ENCODE measurements at places on chromosomes 6 and 20. TPM values are rescaled to one million over a fixed set of nuclear protein-coding genes. Genes with fewer than 3 reads are reported as not detected.

The SLC26A8 gene
- total RNA-seq, result not detected

The GPR6 gene
- not detected for total RNA-seq

The CRNKL1 gene
- 34.5 TPM for total RNA-seq

The CLVS2 gene
- total RNA-seq, result not detected

The ABT1 gene
- 9.1 TPM for total RNA-seq

The ZNF217 gene
- total RNA-seq, result 49.4 TPM

The HLA-G gene
- 1.7 TPM for total RNA-seq

The SNAP91 gene
- 0.10 TPM for total RNA-seq

The SAMD3 gene
- total RNA-seq, result not detected

The SMPDL3A gene
- 9.6 TPM for total RNA-seq

The GCLC gene
- 30.0 TPM for total RNA-seq

The BPIFA1 gene
- total RNA-seq, result not detected

The FOXQ1 gene
- total RNA-seq, result 0.52 TPM

The CST4 gene
- total RNA-seq, result not detected

The WFDC2 gene
- 1.6 TPM for total RNA-seq

The C20orf96 gene
- 1.9 TPM for total RNA-seq

The HMGN3 gene
- 128 TPM for total RNA-seq

The CITED2 gene
- 55.7 TPM for total RNA-seq

The SMIM13 gene
- total RNA-seq, result 11.0 TPM

The ROS1 gene
- total RNA-seq, result 2.7 TPM

The EYS gene
- total RNA-seq, result 0.10 TPM
